ENCODE measurements at places on chromosomes 5 and 9.
A peak's percentile ranks its signal among the peaks of the same experiment; 100 is the strongest.

- no peak for DNase-seq
Observed at GRCh38 chr5:157509587-157509986, 49.6 kb downstream of the NIPAL4 start.

DNA sequence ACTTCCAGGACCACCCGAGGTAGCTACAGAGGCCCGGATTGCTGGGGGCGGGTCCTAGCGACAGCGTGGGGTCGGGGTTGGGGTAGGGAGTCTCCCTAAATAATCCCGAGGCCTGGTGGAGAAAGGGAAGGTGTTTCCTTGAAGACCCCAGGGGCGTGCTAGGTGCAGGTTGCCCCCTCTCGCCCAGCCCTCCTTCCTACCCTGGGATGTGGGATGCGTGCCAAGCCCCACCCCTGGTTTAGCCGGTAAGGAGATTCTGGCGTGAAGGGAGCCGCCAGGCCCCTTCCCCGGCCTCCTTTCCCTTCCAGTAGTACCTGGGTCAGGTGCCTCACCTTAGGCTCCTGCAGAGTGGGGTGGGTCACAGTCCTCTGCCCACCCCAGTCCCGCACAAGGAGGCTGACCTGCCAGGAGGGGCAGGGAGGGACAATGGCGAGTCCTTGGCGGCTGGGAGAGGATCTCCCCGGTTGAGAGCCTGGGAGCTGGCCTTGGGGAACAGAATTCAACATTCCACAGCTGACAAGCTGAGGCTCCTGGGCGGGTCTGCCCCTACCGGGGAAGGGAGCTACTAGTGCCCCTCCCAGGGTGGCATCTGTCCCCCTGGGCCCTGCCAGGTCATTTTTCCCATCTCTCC, 674 bp downstream of the TSPAN17 start:
- DNase-seq: no peak

DNA sequence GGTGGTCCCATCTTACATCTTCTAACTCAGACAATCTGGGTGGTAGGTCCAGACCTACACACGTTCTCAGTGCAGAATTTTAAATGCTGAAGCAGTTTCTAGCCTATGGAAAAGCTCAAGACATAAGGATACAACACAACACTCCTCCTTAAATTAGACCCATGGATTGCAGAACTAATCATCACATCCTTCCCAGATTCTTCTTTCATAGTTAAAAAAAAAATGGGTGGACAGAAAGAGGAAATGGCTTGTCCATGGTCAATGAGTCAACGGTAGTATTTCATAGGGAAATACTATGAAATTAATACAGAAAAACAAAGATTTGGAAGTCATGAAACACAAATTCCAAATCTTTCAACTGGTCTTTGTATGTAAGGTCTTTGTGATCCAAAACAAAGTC, 106.9 kb downstream of the PAPPA start:
- DNase-seq: no peak

DNA sequence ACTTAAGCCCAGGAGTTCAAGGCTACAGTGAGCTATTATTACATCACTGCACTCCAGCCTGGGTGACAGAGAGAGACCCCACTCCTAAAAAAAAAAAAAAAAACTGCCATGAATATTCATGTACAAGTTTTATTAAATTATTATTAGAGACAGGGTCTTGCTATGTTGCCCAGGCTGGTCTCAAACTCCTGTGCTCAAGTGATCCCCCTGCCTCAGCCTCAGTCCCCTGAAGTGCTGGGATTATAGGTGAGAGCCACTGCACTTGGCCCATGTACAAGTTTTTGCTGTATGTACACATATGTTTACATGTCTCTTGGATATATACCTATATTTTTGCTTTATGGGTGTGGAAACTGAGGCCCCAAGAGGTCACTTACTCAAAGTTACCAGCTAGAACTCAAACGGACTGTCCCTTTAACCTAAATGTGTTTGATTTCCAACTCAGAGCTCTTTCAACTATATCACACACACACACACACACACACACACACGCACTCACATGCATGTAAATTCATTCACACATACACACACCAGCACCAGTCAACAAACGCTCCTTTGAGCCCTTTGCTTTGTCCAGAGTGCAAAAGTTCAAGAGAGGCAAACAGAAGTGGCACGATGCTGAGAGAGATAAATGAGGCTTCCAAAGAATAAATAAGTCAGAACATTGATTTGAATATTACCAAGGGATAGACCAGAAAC, 42.3 kb upstream of the STRBP start:
- no peak for DNase-seq

- DNase-seq: no peak
Observed at GRCh38 chr5:153824909-153825308, 213.8 kb downstream of the FAM114A2 start.

- DNase-seq: no peak
Observed at GRCh38 chr9:26157411-26157810, 479.2 kb upstream of the TUSC1 start.

DNA sequence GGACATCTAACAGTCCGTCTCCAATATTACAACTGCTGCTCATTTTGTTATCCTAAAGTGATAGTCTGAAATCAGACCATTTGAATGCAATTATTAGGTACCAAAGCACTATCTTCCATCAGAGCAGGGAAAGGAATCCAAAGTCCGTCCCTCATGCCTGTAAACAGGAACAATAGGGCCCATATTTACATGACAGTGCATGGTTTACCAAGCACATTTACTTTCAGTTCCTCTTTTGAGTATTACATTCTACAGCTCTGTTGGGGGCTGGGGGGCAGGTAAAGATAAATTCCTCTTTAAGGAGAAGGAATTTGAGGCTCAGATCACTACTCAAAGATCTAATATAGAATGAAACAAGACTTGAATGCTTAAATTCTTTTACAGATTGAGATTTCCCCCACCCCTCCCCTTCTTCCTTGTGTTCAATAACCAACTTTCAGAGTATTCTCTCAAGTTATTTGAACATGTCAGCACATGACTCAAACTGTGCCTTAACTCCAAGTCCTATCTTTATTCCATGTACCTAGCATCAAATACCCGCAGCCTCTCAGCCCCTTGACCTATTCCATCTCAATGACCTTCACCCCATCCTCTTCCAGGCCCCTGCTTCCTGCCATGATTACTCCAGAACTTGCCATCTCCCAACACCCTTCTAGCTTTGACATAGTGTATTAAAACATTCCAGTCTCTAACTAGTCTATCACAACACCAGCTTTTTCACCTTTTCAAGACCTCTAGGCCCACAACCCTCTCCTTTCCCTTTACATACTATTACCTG, 71.0 kb downstream of the BRINP1 start:
- DNase-seq: no peak

DNA sequence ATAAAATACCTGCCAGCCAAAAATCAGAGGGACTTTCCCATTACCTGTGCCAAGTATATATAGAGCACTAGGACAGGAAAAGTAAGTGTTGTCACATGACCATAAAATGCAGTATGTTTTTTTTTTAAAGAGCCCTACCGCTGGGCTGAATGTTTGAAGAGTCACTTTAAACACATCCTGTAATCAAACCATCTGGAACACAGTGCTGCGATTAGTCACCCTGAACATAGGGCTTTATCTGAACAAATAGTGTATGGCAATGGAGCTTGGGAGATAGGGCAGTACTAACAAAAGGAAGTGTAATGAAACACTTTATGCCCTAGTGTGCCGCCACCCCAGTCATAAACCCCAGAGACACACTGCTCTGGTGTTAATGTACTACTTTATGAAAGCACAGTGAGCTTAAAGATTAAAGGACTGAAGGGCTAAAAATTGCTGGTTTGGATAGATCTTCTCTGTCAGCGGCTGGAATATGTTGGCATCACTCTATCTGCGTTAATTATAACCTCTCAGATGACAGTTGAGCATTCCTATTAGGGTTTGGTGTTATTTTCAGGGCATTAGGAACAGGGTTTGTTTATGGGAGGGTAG, 90.4 kb downstream of the ZNF608 start:
- DNase-seq: peak; percentile 58

DNA sequence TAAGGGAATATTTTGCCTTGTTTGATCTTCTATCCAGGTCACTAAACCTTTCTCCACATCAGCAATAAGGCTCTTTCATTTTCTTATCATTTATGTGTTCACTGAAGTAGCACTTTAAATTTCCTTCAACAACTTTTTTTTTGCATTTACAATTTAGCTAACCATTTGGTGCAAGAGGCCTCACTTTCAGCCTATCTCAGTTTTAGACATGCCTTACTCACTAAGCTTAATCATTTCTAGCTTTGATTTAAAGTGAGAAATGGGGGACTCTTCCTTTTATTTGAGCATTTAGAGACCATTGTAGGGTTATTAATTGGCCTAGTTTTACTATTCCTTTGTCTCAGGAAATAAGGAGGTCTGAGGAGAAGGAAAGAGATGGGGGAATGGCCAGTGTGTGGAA, 250.5 kb downstream of the AUH start:
- DNase-seq: no peak

GRCh38 chr5:40916226-40916625, 6.9 kb downstream of the C7 start:
- no peak for DNase-seq
